Left renal pelvis (tissue), 4 donors: ENCODE measurements at places on chromosomes 5 and 9.

GRCh38 chr5:167245868-167246267, 1045.6 kb upstream of the WWC1 start:
- DNase-seq, result no peak

- DNase-seq, result no peak
Observed at GRCh38 chr5:171632616-171633015, 153.0 kb upstream of the SMIM23 start.

DNA sequence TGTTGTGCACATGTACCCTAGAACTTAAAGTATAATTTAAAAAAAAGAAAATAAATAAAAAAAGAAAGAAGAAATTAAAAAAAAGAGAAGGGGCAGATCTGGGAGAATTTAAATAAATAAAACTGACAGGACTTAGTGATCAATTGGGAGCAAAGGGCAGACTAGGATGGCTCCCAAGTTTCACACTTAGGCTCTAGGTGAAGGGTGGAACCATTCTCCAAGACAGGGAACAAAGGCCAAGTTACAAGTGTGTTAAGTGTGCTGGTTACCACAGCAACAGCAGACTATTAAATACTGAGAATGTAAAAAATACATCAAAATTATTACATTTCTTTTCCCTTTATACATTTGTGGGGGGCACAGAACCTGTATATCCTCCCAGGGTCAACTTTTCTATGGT, 7.1 kb downstream of the ZDHHC21 start:
- DNase-seq, result no peak

- DNase-seq, result no peak
Observed at GRCh38 chr5:31833710-31834109, 194.8 kb downstream of the PDZD2 start.

DNA sequence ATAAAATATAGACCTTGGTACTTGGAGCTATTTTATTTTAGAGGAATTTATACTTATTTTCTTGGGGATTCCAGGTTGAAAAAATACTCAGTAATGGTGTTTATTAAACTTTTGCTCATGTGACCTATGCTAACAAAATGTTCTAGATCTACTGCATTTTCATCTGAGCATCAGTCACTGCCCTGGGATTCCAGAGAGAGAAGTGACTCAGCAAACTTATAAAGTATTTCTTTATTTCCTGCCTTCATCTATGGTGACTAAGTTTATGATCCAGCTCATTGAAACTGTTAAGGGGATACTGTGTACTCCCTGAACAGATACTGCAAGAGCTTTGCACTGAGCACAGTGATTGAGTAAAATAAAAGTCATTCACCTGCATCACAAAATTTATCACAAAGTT, 298.5 kb upstream of the CDH18 start:
- DNase-seq, result no peak

- no peak for DNase-seq
Observed at GRCh38 chr9:117682955-117683710, 21.1 kb upstream of the TLR4 start.

DNA sequence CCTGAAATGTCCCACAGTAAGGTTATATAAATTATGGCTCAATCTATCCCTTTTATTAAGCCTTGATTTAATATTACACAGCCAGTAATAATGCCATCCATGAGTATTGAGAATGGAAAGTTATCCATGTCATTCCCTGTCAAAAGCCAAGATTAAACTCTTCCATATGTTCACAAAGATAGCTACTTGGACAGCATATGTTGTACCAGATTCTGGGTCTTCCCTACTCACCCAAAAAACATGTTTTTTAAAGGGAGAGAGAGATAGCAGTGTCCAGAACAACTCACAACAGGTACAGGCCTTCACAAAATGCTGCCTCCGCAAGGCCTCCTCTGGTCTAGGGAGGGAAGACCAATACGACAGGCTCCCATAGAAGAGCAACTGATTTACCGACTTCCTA, 15.4 kb downstream of the CDK5RAP2 start:
- no peak for DNase-seq

- DNase-seq, result no peak
Observed at GRCh38 chr9:123742009-123742767, 187.7 kb downstream of the DENND1A start.

DNA sequence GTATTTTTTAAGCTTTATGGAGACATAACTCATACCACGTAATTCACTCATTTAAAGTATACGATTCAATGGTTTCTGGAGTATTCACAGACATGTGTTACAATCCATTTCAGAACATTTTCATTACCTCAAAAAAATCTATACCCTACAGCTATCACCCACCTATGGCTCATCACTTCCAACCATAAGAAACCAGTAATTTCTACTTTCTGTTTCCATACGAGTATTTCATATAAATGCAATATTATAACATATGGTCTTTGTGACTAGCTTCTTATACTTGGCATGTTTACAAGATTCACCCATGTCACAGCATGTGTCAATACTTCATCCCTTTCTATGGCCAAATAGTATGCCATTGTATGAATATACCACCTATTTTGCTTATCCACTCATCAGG, 18.8 kb downstream of the UBQLN1 start:
- DNase-seq, result no peak

DNA sequence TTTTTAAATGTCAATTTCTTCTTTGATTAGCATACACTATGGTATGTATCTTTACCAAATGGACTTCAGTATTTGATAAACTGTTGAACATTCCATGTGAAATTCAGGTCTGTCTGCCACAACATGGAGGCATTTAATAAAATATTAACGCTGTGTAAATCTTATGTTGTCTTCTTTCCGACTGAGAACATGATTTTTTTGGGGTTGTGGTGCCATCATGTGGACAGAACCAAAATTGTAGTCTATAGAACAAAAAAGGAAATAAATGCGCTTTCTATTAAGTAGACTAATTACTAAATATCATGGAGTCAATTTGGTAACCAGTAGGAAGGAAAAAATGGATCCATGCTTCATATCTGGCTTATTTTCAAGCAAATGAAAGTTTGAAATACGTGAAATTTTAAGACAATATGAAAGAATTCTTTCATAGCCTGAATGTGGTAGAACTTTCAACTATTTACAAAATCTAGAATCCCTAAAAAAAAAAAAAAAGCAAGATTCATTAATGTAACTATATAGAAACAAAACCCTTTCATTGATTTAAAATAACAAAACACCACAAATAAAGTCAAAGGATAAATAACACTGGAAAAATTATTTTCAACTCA, 2.8 kb upstream of the PLK2 start:
- peak; percentile 40 for DNase-seq

GRCh38 chr5:75242067-75242466, 5.4 kb upstream of the ANKRD31 start:
- DNase-seq, result no peak

DNA sequence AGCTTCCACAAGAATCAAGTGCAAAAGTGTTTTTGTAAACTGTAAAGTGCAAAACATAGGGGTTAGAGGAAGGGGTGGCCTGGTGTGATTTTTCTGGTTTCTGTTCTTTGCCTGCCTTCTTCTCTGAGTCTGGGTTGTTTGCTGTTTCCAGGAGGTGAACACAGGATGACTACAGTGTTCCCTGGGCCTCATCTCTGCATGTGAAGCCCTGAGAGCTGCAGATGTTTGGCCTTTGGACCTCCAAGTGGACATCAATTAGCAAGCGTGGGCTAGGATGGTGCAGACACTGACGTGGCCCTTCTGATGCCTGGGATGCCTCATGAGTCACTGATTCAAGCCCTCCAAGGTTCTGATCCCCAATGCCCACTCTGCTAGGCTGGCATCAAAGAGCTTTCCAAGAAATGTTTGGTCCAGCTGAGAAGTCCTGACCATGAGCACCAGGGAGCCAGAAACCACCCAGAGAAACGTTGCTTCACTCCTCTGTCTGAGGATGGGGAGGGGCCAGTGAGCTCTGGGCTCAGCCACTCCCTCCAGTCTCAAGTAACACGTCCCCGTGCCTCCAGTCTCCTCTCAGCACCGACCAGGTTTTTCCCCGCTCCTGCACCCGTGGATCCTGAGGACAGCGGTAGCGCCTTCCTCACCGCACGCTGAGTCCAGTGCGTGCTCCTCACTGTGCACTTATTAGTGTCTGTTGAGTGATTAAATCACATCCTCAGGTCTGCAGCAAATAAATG, 7.6 kb downstream of the IL9 start:
- no peak for DNase-seq

DNA sequence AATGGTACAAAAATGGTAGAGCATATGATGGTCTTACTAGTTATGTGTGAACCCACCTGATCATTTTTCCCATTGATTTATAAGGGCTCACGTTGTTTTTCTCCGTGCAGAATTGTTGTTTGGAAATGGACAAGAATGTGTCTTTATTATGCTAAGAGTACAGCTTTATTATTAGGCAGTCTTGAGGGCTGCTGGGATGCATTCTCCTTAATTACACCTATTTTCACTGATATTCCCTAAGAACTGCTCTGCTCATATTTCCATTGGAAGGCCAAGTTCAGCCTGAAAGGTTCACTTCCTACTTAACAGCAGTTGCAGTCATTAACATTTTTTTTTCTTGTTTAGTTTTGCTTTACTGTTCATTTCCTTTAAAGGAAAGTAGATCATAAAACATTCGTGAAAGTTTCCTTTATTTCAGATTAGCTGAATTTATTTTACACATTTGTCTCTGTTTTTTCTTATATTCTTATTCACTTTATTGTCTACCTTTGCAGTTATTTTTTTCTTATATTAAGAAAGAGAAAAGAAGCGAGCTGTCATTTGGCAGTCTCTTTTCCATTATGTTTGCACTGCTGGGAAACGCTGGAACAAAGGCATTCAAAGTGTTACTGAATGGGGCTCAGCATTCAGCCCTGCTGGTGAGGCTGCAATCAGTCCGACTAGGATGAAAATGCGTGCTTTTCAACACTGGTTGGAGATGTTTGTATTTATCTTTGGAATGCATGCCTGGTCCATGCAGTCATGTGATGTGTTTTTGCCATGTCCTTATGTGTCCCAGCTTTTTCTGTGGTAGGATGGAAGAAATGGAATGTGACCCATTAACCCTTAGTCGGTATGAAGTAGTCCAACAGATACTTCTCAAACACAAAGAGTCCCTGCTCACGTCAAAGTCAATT, 602.7 kb upstream of the ZNF608 start:
- no peak for DNase-seq

DNA sequence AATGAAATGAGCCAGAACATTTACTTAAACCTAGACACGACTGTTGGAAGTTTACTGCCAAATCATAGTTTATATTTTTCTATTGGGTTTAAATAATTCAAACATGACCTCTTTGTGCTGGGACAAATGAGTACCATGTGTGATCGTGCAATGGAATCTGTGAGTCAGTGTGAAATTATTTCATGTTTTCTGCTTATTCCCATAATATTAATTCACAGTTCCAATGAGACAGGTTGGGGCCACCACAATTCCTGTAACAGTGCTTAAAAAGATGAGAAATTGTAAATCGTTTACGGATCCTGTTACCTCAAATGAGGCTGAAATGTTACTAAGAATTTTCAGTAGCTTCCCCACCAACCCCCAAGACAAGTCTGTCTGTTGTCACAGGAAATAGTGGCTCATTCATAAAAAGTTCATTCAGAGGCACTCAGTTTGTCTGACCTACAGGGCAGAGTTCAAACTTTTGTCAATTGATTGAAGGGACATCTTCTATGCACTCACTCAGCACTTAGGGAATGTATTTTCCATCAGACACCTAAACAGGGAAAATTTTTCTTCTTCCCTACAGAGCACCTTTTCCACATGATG, 563.9 kb upstream of the ADAMTS16 start:
- DNase-seq, result no peak

DNA sequence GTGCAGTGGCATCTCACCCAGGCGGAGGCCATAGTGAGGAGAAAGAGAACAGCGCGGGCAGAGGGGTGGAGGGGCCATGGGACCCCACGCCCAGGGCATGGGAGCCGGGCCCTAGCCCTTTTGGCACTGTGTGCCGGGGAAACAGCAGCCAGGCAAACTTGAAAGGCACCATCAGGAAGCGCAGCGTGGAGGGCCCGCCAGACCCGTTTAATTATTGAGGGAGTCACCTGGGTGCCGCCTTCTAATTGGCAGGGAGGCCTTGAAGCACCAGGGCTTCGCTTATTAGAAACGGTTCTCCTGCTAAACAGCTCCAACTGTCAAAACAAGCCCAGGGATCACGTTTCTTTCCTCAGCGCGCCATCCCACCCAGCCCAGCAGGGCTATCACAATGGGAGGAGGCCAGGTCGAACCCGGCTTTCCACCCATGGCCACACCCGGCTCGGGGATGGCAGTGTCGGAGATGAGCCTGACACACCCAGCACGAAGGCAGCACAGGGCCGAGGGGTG, 104.6 kb upstream of the SARDH start:
- no peak for DNase-seq

DNA sequence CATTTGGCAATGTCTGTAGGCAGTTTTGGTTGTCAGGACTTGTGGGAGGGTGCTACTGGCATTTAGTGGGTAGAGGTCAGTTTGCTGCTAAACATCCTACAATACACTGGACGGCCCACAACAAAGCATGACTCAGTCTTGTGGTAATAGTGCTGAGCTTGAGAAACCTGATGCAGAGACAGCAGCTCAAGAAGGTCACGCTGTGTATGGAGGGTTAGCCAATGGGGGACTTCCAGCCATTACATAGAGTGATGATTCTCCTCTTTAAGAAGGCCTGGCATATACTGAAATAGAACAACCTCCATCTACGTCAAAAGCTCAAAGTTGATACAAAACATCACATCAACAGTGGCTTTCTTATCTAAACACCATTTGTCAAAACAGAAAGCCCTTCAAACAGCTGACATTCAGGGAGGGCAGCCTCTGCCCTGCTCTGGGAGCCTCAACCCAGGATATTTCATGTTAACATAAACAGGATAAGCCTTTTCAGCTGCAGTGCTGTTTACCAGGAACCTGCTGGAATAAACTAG, 143.0 kb downstream of the GPBP1 start:
- no peak for DNase-seq

GRCh38 chr5:75265731-75266130, 29.1 kb upstream of the ANKRD31 start:
- no peak for DNase-seq

- DNase-seq, result no peak
Observed at GRCh38 chr9:3528451-3528850, 2.6 kb upstream of the RFX3 start.

- no peak for DNase-seq
Observed at GRCh38 chr5:164237486-164237885, 732.1 kb downstream of the MAT2B start.

GRCh38 chr5:36897616-36898015, 21.0 kb downstream of the NIPBL start:
- DNase-seq, result no peak

DNA sequence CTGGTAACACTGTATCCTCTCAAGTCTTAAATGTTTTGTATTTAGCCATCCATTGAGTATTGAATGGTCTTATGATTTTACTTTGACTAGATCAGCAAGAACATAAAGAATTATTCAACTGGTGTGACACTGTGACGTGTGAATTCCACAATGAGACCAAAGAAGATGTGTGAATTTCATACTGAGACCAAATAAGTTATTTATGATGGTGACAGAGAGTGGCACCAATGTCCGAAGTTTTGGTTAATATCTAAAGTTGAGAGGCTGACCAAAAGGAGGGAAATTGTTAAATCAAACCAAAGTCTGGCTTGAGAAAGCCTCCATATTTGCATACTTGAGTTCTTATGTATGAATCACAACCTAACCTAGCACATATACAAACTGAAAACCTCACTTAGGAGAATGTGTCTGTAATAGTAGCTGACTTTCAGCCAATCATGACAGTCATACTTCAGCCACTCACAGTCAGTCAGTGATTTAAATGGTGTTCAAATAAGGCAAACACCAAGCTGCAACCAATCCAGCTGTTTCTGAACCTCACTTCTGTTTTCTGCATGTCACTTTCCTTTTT, 31.5 kb upstream of the FAM170A start:
- no peak for DNase-seq
